ENCODE measurements at places on chromosomes 12 and 14.

DNA sequence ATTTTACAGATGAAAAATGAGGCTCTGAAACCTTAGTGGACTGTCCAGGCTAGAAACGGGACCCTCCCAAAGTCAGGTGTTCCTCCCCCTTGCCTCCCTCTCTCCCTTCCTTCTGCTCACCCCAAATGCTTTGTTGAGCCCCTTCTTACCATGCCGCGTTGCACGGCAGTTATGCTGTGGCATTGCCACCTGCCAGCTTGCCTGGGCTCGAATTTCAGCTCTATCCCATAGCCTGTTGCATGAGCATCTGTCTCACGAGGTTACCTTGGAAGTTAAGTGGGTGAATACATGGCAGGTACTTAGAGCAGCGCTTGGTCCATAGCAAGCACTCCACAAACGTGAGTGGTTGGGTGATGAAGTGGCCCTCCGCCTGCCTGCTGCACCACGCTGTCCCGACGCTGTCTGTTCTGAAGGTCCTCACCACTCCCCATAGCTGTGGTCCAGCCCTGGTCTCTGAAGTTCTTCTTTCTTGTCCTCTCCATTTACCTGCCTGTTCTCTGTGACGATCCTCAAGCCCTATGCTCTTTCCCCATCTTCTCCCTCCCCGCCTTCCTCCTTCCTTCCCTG, 269.9 kb downstream of the CACNA1C start:
- DNase-seq: no peak

DNA sequence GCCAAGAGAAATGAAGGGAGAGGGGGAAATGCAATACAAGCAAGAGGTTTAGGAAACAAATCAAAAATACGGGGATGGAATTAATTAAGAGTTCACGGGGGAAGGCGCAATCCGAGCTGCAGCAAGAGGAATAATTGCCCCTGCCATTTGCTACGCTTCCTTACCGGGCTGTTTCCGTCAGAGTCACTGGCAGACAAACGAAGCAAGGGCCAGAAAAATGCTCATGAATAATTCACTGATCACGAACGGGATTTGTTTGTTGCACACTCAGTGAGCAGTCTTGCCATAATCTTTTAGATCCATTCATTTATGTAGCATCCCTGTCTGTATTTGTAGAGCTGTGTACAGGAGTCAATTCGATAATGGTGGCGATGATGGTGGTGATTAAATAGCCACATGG, 39.0 kb downstream of the PLXNC1 start:
- DNase-seq: peak; percentile 51

- DNase-seq: peak; percentile 94
Measured at GRCh38 chr14:22848351-22849164, 12.2 kb downstream of the MMP14 start.

- DNase-seq: no peak
Measured at GRCh38 chr14:99713972-99714371, 29.9 kb downstream of the CYP46A1 start.

DNA sequence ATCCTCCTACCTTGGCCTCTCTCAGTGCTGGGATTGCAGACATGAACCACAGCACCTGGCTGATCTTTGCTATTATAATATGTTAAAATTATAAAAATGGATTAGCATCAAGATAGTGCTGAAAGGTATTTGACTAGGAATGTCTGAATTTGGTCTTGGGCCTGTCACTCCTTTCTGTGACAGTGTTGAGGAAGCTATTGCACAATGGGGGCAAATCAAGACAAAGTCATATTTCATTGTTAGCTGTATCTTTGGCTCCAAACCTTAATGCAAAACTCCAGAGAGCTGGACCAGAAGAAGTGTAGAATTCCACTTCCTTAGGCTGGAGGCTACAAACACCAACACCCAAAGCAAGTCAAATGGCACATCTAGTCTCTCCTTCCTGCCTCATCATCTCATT, 42.2 kb downstream of the ZCRB1 start:
- DNase-seq: no peak

DNA sequence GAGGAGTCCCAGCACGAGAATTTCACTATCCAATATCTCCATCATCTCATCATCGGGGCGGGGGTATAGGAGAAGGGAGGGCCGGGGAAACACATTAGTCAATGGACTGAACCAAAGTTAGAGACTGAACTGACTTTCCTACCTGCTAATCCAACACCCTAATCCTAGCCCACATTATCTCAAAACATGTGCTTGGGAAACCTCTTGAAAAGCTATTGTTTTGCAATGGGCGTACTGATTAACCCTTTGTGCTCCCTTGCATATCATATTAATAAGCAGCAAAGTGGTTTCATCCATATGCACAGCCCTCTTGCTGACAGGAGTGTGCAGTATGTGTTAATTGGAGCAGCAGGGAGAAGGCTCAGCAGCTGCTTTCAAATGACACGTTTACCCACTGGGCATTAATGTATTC, 125.7 kb upstream of the GRIP1 start:
- no peak for DNase-seq

DNA sequence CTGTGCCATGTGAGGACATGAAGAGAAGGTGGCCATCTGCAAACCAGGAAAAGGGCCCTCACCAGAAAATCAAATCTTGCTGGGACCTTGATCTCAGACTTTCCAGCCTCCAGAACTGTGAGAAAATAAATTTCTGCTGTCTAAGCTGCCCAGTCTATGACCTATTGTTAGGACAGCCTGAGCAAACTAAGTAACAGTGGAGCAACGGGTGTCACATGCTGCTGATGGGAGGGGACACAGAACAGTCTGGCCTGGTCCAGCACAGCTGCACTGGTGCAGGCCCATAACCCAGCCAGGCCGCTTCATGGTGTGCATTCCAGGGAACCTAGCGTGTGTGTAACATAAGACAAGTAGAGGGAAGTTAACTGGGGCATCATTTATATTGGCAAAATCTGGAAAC, 42.1 kb downstream of the GRIP1 start:
- DNase-seq: no peak

DNA sequence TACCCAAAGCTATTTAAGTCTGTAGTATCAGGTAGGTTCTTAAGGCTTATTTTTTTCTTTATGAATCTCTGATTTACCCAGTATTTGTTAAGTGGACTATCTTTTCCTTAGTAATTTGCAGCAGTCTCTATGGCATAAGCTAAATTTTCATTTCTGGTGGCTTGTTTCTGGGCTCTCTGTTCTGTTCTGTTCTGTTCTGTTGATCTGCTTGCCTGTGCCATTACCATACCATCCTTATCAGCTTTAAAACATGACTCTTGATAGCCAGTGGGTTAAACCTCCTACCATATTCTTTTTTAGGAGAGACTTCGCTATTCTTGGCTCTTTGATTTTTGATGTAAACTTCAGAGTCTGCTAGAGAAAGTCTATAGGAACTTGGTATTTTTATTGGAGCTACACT, 46.8 kb downstream of the PCNX1 start:
- DNase-seq: no peak

GRCh38 chr14:67705211-67705610, 3.5 kb downstream of the RDH12 start:
- DNase-seq: no peak

DNA sequence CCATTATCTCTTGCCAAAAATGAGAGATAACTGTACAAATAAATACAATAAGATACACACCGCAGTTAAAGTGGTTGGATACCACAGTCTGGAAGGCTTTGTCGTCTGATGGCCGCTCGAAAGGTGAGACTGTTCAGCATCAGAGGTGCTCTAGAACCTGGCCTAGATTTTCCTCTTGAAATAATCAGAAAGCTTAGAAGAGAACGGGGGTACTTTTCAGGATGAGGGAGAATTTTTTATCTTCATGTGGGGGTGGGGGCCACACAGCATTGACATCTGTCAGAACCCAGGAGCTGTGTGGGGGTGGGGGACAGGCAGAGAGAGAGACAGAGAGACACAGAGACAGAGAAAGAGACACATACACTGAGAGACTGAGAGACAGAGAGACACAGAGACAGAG, 90.5 kb downstream of the GALNT9 start:
- no peak for DNase-seq

- DNase-seq: peak; percentile 83
Measured at GRCh38 chr14:96260341-96260821, 4.4 kb downstream of the BDKRB1 start.
